Stimulated activated CD8-positive, alpha-beta memory T cell treated with anti-CD3 and anti-CD28 coated beads, Interleukin-7, amount 100 ng/mL, for 1 hour (primary cell): ENCODE measurements at places on chromosomes 5 and 9.

- DNase-seq = no peak
These were observed 80.2 kb downstream of the SNCAIP start for GRCh38 chr5:122392224-122392623.

- DNase-seq = no peak
These were observed 94.4 kb downstream of the ARHGAP26 start for GRCh38 chr5:142864290-142865260.

GRCh38 chr9:71349218-71349617 lies 227.8 kb upstream of the TRPM3 start:
- DNase-seq = no peak

DNA sequence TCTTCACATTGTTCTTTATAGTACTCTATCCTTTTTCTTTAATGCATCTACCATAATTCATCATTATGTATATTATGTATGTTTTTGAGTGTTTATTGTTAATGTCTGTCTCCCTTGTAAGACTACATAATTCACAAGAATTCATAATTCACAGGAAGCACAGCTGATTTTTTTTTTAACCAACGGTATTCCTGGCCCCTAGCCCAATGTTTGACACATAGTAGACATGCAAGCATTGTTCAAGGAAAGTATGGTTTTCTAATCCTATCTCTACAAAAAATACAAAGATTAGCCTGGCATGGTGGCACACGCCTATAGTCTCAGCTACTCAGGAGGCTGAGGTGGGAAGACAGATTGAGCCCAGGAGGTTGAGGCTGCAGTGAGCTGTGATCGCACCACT lies 160.6 kb downstream of the PPP2R2B start:
- no peak for DNase-seq

DNA sequence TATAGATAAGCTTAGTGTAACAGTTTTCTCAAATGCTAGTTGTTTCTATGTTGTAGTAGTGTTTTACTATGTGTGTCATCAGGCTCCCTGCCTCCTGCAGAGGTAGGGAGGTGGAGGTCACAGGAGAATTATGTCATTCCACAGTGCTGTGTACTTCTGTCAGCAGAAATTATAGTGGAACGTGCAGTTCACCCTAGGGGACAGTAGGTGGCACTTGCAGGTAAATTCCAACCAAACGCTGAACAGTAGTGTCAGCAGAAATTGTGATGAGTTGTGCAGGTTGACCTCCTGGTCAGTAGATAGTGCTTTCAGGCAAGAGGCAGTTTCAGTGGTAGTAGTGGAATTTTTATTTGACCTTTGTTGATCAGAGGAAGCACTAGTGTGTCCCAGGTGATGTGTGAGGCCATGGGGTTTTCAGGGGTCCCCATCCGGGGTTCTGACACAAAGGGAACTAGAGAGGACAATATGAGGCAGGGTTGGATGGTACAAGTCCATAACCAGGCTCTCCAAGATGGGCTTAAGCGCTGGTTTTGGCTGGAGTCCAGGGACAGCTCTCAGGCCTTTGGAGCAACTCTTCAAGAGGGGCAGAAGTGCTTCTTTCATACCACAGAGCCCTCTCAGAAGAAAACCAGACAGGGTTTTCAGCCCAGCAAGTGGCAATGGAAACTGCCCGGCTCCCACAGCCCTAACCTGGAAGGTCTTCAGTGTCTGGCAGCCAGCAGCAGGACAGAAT lies 402.9 kb downstream of the CYLC2 start:
- no peak for DNase-seq

DNA sequence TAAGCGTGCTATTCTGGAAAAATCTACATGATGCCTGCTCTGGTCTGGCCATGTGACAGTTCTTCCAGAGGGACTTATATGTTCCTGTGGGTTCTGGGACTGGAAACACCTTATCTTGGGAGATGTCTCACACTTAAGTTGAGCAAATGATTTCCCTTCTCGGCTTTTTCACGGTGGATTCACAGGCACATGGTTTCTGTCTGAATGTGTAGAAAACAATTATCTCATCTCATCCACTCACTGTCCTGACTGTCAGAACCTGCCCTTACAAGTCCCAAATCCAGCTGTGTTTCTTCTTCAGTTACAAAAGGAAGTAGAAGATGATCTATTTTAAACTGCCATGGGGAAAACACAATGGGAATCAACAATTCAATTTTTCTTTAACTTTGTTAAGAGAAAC lies 184.0 kb downstream of the SYK start:
- no peak for DNase-seq

GRCh38 chr5:140977003-140977402 lies 10.7 kb downstream of the PCDHAC2 start:
- no peak for DNase-seq

DNA sequence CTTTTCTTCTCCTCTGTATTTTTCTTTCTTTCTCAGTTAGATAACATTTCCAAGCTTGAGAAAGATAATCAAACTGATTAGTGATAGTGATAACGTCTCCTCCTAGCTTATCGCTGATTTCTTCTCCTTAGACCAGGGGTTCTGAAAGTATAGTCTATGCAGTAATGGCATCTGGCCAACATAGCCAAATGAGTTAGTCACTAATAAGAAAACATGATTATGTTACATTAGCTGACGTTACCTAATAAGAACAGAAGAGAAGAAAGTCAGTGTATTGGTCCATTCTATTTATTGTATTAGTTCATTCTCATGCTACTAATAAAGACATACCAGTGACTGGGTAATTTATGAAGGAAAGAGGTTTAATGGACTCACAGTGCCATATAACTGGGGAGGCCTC lies 111.2 kb downstream of the STRBP start:
- DNase-seq = no peak

- no peak for DNase-seq
These were observed 134.3 kb upstream of the CDH9 start for GRCh38 chr5:27172693-27173092.
